ENCODE measurements at places on chromosomes 7 and 10. TPM values are rescaled to one million over a fixed set of nuclear protein-coding genes. Genes with fewer than 3 reads are reported as not detected.

The CUBN gene
- total RNA-seq, result 4.0 TPM

The GPR85 gene
- 0.34 TPM for total RNA-seq

DNA sequence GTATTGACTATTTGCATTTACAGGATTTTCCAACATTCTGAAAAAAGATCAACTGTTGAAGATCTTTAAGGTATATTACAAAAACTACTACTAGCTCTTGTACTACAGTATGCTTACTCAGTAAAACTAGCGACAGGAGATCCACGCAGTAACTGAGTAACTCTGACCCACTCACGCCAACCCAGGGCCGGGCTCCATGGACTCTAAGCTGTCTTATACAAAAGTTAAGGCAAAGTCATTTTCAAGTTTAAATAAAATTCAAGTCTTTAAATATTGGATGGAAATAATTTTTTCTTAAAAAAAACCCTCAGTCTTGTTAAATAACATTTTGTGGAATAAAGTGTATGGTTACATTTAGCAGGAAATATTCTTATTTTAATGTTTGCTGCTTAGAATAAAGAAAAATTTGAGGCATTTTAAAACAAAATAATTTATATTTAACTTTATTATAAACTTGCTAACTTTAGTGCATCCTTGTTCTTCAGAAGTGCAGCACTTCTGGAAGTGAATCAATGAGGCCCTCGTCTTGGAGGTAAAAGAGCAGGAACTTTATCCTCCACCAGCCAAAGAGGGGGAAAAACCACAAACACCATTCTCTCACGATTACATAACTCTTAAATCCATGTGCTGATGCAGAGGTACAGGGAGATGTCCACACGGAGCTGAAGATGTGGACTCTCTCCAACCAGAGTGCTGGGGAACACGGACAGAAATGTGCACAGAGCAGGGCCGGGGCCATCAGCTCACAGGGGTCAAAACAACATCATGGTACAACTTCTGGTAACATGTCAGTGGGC, 119.9 kb downstream of the LARP4B start:
- DNase-seq, result no peak

GRCh38 chr10:60262647-60263126, 127.0 kb downstream of the ANK3 start:
- DNase-seq, result no peak

DNA sequence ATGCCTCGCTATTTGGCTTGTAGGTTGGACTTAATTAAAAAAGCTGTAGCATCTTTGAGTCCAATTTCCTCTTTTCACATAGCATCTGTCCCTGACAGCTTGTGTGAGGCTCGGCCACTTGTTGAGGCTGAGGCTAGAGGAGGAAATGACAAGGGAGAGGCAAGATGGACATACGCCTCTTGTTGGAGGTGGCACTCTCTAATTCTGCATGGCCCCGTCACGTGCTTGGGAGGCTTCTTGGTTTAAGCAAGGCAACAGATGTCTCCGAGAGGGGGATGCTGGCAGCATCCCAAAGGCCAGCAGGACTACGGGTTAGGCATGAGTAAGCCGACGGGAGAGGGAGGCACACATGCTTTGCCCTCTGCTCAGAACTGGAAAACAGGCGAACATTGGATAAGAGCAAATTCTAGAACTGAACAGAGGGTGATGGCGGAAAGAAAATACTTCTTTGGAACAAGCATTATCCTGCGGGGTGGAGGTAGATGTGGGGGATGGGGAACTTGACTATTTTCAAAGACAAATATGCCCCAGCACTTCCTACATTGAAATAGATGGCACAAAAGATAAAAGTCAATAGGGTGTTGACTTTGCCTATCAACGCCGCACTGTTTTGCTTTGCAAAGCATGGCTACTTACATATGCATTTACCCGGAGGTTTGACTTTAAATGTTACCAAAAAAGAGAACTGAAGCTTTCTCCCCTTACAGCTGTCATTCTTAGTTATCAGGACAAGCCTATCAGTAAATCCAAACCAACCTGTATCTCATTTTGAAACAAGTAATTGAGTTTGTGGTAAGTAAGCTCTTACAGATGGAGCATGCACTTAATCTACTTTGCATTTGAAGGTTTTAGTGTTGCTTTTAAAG, 94.8 kb downstream of the CHN2 start:
- no peak for DNase-seq

- DNase-seq, result no peak
Measured at GRCh38 chr10:108411894-108412293, 1247.4 kb upstream of the SORCS1 start.

GRCh38 chr7:127382301-127383085, 10.0 kb downstream of the ZNF800 start:
- no peak for DNase-seq

GRCh38 chr7:7231865-7232264, 49.5 kb downstream of the C1GALT1 start:
- no peak for DNase-seq

DNA sequence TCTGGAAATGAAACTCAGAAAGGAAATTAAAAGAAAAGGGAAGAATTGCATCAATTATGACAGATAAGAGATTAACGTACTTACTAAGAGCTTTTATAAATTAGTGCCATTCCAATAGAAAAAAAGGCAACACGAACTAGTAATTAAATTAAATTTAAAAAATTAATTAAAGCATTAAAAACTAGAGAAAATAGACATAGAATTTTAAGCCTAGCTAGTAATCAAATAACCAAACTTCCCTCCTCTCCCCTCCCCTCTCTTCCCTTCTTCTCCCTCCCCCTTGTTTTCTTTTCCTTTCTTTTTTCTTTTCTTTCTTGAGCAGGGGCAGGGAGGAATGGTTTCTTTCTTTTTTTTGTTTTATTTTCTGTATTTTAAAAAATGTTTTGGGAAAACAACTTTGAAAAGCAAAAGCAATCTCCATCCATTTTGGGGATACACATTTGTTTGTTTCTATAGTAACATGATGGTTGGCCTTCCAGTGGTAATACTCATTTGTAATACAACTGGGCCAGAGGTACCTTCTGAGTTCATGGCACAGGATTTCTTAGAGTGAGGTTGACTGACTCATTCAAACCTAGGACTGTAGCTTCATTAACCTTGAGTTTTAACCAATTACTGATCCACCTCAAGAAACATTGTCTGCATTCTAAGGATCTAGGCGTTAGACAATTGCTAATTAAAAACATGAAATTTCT, 132.6 kb downstream of the ST7 start:
- DNase-seq, result no peak

DNA sequence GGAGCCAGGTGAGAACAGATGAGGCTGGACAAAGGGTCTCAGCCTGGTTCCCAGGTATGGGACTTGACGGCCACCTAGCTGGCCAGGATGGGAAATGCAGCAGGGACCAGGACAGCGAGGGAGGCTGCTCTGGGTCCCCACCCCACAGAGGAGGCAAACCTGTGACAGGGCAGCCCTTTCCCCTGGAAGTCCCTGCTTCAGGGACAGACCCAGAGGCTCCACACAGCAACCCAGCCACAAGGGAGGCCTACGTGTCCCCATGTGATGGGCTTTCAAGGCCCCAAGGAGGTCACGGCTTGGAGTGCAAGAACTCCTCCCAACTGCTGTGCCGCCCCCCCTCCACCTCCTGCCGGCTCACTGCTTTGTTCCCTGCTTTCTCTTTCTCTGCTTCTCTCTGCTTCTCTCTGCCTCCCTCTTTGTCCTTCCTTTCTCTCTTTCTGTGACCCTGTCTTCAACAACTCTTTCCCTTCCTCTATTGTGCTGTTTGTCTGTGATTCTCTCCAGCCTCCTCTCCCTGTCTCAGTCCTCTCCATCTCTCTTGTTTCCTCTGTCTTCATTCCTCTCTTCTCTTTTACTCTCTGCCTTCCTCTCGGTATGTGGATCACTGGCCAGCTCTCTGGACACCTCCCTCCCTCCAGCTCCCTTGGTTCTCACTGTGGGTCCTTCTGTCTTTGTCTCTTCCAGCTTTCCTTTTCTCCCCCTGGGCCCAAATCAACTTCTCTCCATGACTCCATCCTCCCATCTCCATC, 9.6 kb upstream of the EIF5AL1 start:
- peak; percentile 47 for DNase-seq

- no peak for DNase-seq
Measured at GRCh38 chr10:132836832-132837540, 51.0 kb upstream of the NKX6-2 start.
